ENCODE measurements at places on chromosomes 3 and 15.

DNA sequence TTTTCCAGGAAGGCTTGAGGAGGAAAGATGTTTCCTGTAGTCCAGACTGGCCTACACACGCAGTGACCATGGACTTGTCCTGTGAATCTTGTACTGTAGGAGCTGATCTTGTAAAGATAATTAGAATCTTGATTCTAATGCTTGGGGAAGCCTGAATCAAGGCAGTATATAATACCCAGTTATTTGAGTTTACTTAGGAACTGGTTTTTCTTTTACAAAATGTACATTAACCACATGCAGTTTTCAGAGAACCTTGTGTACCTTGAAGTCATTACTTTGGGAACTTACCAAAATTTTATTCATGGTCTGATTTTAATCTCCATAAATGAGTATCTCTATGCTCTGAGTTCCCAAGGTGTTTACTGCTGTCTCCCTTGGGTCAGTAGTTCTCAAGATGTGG, 439.9 kb upstream of the AZI2 start:
- no peaks in the 10 kb centered on the region for H3K27me3 ChIP-seq
- H3K27ac ChIP-seq, result no peak overlapping the region
- no peak for DNase-seq
- no peaks in the 10 kb centered on the region for H3K36me3 ChIP-seq

DNA sequence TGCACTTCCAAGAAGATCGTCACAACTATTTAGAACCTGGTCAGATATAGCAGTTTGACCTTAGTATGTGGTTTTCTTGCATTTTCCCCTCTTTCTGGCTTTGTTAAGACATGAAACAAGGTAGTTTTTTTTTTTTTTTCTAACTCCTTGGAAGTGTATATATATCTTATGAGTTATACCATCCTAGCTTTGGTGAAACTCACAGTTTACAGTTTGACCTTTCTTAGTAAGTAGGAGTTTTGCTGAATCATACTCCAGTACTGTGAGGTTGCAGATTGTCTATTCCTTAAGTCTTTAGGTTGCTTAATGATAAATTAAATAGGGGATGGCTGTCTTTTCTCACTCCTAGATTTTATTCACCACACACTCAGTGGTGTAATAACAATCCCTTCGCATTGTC, 325.0 kb downstream of the RBMS3 start:
- no peaks in the 10 kb centered on the region for H3K36me3 ChIP-seq
- no peaks in the 10 kb centered on the region for H3K4me1 ChIP-seq
- no peak overlapping the region for H3K4me3 ChIP-seq
- no peak for DNase-seq

- no peak for DNase-seq
- no peak overlapping the region for H3K4me3 ChIP-seq
- peaks cover 20% of the 10 kb centered on the region for H3K4me1 ChIP-seq
- no peaks in the 10 kb centered on the region for H3K36me3 ChIP-seq
Observed at GRCh38 chr15:40243126-40243810, 4.4 kb downstream of the PAK6 start.

- H3K4me1 ChIP-seq, result no peaks in the 10 kb centered on the region
- no peak overlapping the region for H3K27ac ChIP-seq
- no peak for DNase-seq
- no peaks in the 10 kb centered on the region for H3K27me3 ChIP-seq
- H3K36me3 ChIP-seq, result no peaks in the 10 kb centered on the region
Observed at GRCh38 chr15:89657686-89658200, 2.5 kb upstream of the KIF7 start.

GRCh38 chr15:30962659-30963058, 28.8 kb downstream of the MTMR10 start:
- H3K36me3 ChIP-seq, result peaks cover 10% of the 10 kb centered on the region
- no peak for DNase-seq
- H3K4me1 ChIP-seq, result no peaks in the 10 kb centered on the region
- H3K27ac ChIP-seq, result no peak overlapping the region
- H3K4me3 ChIP-seq, result no peak overlapping the region
